ENCODE measurements at places on chromosomes 2 and 18.

GRCh38 chr2:143451642-143452281 lies 322.5 kb downstream of the ARHGAP15 start:
- no peak for DNase-seq

GRCh38 chr2:53843595-53843994 lies 16.2 kb downstream of the GPR75 start:
- no peak for DNase-seq

DNA sequence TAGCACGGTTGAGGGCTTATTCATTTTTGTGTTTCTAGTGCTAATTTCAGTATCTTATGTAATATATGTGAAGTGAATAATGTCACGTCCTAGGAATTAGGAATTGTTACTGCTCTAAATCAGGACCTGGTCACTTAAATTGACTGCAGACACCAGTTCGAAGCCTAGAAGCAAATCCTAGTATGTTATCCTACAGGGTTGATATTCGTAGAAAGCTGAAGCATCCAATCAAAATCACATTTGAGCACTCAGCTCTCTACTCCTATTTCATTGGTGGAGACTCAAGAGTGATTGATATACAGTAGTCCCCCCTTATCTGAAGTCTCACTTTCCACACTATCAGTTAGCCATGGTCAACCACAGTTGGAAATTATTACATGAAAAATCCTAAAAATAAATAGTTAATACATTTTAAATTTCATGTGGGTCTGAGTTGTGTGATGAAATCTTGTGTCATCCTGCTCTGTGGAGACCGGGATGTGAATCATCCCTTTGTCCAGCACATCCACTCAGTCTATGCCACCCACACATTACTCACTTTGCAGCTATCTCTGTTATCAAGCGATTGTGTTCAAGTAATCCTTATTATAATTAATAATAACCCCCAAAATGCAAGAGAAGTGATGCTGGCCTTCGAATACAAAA lies 35.2 kb upstream of the SCN9A start:
- DNase-seq: no peak

DNA sequence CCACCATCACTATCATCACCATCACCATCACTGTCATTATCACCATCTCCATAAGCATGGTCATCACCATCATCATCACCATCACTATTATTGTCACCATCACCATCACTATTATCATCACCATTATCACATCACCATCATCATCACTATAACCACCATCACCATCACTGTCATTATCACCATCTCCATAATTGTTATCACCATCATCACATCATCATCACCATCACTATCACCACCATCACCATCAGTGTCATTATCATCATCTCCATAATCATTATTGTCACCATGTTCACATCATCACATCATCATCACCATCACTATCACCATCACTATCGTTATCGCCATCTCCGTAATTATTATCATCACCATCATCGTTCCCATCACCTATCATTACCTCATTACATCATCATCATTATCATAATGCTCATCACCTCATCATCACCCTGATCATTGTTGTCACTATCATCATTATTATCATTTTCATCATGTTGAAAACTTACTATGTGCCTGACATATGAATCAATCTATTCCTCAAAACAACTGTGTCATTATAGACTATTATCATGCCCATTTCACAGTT lies 280.3 kb upstream of the HS6ST1 start:
- DNase-seq: no peak

DNA sequence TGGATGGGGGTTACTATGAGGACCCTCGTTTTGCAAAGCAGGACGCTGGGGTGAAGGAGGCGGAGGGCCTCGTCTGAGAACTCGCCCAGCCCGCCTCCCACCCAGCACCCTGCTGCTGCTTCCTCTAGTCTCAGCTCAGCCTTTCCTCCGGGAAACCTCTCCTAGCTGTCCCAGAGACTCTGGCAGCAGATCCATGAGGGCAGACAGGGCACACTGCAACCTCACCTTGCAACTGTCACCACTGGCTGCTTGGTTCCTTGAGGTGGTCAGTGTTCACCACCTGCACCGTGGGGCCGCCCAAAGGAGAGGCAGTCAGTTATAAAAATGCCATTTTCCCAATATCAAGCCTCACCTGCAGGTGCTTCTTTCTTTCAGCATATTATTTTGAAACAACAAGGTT lies 45.6 kb downstream of the PARD6G start:
- no peak for DNase-seq

GRCh38 chr18:1751249-1751648 lies 820.1 kb downstream of the METTL4 start:
- no peak for DNase-seq

GRCh38 chr2:47048801-47049480 lies 106.2 kb downstream of the STPG4 start:
- DNase-seq: no peak

- DNase-seq: no peak
Observed at GRCh38 chr2:108565778-108566375, 31.6 kb downstream of the LIMS1 start.

- no peak for DNase-seq
Observed at GRCh38 chr2:27320958-27321543, 1.8 kb downstream of the MPV17 start.

Measured in stimulated activated CD8-positive, alpha-beta memory T cell treated with anti-CD3 and anti-CD28 coated beads, Interleukin-4, amount 100 ng/mL, for 1 hour (primary cell).